CMK (cell line): ENCODE measurements at places on chromosomes 6 and 20.

DNA sequence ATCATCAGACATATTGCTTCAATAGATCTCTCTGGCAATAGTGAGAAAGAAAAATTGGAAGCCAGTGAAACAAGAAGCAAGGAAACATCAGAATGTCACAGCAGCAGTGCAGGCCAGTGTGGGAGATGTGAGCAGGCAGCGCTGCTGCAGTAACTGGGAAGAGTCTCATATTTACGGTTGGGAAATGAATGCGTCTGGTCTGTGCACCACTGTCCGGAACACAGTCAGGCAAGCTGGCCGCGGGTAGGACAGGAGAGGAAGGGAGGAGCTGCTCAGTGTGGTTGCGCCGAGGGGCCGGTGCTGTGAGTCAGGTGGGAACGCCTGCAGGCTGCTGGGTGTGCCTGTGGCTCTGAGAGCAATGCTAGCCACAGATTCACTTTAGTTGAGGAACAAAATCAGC, 6.4 kb upstream of the PSMG4 start:
- no peak for DNase-seq

GRCh38 chr6:33724102-33725023, 12.9 kb upstream of the UQCC2 start:
- DNase-seq = no peak

DNA sequence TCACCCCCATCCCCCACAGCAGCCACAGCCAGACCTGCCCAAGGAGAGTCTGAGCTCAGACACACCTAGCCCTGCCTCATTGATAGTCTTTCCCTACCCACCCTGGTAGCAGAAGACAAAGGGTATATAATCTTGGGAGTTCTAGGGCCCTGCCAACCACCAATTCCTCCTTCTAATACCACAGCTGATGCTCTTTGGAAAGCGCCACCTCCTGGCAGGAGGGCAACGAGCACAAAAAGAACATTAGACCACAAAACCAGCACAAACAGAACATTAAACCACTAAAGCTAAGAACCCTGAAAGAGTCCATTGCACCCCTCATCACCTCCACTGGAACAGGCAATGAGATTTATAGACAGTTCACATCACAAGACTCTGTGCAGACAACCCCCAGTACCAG, 195.8 kb upstream of the FUT9 start:
- DNase-seq = no peak

DNA sequence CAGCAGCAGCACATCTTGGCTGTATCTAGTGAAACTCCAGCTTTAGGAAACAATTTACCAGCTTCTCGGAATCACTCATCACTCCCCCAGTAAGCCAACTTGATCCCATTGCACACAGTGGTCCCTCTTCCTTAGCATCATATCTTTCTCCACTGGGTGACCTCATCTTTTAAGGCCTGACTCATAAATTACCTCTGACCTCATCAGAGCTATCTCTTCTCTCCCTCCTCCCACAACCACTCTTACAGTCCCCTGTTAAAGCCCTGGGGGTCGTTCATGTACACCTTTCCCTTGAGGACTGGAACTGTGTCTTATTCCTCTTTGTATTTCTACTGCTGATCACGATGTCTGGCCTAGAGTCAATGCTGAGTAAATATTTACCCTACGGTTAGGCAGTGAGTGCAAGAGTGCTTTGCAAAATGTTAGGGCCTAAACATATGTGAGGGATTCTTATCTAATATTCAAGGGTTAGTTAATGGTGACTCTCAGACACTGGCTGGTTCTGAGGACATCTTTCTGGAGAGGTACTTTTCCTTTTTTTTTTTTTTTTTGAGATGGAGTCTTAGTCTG, 187.2 kb downstream of the LRFN2 start:
- DNase-seq = no peak

DNA sequence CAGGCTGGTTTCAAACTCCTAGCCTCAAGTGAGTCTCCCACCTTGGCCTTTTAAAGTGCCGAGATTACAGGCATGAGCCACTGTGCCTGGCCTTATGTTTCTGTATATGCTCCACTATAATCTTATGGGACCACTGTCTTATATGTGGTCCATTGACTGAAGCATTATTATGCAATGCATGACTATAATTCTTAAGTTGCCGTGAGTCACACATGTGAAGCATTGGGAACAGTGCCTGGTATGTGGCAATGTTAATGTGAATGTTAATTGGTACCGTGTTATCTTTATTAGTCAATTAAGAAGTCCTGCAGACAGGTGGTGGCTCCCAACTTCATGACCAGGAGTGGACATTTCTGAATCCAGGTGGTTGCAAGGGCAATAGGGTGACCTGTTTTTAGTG, 14.7 kb upstream of the ASXL1 start:
- no peak for DNase-seq

DNA sequence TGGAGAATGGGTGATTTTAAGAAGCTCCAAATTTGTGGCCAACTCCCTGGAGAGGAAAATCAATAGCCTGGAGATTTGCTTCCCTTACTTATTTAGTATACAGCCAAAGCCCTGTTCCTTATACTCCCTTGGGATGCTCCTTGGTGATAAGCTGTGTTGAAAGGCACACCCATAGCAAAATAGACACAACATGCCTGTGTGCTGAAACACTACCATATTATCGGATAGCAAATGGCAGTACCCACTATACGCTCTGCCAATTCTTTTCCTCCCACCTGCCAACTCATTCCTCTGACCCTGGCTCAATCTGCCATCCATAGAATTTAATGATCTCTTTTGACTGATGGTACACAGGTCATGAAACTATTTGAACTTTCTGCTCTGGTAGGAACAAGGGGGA, 98.2 kb downstream of the CLIC5 start:
- no peak for DNase-seq

GRCh38 chr6:143743301-143744166, 65.8 kb downstream of the PHACTR2 start:
- no peak for DNase-seq

DNA sequence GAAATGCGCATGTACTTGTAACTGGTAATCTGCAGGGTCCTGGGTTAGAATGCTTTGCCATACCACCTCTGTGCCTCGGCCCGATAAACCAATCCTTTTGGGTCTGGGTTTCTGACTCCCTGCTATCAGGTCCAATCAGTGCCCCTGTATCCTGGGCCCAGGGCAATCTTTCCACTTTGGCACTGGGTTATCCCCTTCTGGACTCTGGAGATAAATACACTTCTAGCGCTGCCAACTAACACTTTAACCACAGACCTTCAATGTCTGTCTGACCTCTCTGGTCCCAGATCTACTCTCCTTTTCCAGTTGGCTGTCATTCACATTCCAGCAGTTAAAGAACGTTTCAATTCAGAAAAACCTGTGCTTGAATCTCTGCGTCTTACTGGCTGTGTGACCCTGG, 55.3 kb downstream of the DNAAF9 start:
- no peak for DNase-seq

DNA sequence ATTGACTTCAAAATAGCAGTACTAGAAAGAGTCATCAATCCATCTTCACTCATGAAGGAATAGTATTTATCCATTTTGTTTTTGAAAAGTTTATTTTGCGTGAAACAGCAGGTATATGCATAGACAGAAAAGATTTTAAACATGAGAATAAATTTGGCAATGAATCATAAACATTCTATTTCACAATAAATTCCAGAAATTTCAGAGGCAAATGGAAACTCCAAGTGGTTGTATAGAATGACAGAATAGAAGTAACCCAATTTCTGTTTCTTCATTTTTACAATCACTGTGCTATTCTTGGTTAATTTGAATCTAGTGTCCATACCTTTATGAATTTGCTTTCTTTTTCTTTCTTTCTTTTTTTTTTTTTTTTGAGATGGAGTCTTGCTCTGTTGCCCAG, 173.0 kb upstream of the ECI2 start:
- DNase-seq = no peak

- no peak for DNase-seq
Measured at GRCh38 chr6:11363881-11364576, 131.6 kb upstream of the NEDD9 start.

GRCh38 chr6:41039060-41039998, at the start of gene UNC5CL:
TSS of gene UNC5CL (minus strand) at chr6:41039221. CDS start at chr6:41035074, 4,147 bp downstream.
- no peak for DNase-seq

DNA sequence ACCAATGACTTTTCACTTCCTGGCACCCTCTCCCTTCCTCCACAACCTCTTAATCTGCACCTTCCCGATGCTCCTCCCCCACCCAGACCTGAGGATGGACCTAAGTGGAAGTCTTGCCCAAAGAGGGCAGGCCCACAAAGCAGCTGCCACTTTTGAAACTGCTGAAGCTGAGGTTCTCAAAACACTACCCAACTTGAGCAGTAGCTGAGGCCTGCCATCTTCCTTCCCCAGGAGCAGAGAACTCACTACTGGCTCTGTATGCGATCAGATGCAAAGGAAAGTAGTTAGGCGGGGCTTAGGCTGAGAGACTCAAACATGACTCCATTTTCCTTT, 1.5 kb downstream of the HM13 start:
- no peak for DNase-seq

DNA sequence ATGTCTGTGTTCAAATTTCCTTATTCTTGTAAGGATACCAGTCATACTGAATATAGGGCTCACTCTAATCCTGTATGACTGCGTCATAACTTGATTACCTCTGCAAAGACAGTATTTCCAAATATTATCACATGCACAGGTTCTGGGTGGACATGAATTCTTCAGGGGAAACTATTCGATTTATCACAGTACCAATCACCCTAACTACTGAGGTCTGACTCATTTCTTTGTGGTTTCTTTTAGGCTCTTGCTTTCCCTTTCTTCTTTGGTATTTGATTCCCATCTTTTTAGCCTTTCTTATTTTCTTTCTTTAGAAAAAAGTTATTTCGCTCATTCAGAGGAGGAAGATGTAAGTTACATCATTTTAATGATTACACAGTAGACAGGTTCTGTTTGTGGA, 40.3 kb upstream of the TBX18 start:
- DNase-seq = no peak

- no peak for DNase-seq
Measured at GRCh38 chr6:14458669-14459266, 341.2 kb downstream of the CD83 start.

- DNase-seq = no peak
Measured at GRCh38 chr6:8029243-8029870, 34.8 kb downstream of the BLOC1S5 start.

DNA sequence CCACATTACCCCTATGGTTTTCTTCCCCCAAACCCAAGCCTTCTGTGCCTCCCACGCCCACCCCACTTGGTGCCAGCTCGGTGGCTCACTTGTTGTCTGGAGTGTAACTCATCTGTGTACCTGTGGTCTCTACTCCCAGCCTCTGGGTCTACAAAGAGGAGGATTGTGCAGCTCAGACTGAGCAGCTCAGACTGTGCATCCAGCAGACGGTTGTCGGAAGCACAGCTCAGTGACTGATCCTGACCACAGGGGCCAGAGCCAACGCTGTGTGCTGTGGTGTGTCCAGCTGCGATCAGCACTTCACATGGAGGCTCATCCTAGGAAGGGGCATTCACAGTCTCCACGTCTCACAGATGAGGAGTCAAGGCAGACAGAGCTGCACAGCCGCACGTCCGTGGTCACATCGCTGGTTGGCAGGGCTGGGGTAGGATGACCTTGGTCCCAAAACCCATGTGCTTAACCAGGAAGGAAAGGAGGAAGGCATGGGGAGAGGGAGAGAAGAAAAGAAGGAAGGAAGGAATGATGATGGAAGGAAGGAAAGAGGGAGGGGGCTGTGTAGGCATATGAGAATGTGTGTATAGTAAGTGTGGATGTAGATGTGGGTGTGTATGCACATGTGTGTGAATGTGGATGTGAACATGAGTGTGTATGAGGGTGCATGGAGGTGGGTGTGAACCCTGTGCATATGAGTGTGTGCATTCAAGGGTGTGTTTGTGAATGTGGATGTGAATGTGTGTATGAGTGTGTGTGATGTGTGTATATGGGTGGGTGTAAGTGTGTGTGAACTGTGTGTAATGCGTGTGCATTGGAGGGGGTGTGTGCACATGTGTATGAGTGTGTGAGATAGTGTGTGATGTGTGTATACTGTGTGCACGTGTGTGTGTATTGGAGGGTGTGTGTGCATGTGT, 28.2 kb upstream of the STX16 start:
- DNase-seq = no peak

DNA sequence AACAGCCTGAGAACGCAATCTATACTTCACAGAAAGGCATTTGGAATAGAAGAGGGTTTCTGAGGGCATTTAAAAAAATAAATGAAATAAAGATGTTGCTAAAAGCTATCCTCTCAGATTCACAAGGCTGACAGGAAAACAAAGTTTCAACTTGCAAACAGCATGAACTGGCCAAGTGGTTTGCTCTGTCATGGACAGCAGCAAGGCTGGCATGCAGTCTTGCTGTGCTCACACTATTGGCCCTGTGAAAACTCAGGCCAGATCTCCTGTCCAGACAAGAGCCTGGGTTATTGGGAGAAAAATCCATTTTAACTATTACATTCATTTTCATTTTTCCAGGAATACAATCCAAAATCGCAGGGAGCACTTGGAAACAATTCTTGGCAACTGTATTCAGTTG, 506.2 kb upstream of the SLC35B3 start:
- DNase-seq = no peak

GRCh38 chr6:74113901-74114300, 417.9 kb downstream of the CD109 start:
- no peak for DNase-seq

GRCh38 chr6:14436592-14437132, 319.1 kb downstream of the CD83 start:
- DNase-seq = no peak

DNA sequence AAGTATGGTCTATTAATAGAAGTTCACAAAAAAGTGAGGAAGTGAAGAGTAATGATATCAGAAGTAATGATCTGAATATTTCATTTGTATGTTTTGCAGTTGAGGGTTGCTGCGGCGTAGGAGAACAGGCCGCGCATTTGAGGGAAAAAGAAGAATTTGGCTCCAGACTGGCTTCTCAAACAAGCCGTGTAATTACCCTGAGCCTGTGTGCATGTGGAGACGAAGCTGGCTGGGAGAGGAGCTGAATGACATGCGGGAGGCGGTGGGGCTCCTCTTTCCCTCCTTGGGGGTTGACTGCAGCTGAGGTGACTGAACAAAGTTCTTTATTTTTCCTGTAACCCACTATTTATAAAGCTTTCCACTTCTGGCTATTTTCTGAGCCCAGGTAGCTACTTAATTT, 115.5 kb upstream of the AFDN start:
- no peak for DNase-seq

- DNase-seq = no peak
Measured at GRCh38 chr6:54860739-54861138, 14.2 kb downstream of the FAM83B start.

DNA sequence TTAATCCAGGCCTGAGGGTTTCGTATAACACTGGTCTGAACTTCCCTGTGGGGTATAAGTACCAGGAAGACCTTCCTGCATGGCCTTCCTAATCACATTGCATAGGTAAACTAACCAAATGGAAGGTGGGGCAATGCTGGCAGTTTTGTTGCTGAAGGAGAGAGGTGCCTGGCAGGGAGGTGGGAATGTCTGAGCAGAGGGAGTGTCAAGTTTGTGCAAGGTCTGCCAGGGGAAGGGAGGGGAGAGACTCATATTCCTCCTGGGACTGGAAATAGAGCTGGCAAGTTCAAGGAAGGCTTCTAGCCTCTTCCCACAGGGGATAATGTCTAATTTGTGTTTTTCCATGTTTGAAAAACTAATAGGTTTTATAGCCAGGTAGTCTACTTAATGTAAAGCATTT, 70.6 kb downstream of the HDDC2 start:
- DNase-seq = no peak

GRCh38 chr6:106912091-106912490, 62.4 kb downstream of the CD24 start:
- no peak for DNase-seq
